ENCODE measurements at places on chromosomes 5 and 9.

DNA sequence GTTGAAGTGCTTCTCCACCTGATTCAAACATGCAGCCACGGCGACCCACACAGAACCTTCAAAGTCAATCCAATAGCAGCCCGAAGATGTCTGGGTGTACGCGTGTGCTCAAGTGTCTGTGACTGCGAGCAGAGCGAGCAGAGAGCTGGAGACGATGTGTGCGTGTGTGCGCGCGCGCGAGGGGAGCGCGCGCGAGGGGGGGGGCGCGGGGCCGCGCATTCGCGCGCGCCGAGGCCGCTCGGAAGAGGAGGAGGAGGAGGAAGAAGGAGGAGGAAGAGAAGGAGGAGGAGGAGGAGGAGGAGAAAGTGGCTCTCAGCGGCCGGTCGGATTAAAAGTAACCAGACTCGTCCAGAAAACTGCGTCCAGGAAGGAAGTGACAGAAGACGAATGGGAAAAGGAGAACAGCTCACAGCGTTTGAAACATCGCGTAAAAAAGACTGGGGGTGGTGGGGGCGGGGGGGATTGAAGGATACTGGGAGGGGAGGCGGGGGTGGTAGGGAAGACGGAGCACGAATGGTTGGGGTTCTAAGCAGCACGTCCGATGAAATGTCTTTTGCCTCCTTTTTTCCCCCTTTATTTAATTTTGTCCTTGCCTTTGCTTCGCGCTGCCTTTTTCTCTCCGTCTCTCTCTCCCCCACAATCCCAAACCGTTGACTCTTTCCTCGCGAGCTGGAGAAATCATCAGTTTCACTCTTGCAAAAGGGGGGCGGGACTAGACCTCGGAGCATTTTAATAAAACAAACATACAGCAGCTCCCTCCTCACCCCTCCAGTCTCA, at the start of gene MEF2C:
Gene MEF2C, minus strand, starts transcription at position 126 of the 777 bp plus-strand sequence. CDS start 59,396 bp downstream, outside the sequence.
- DNase-seq, result no peak

- DNase-seq, result no peak
Measured at GRCh38 chr9:2608276-2608675, 13.3 kb upstream of the VLDLR start.

- DNase-seq, result no peak
Measured at GRCh38 chr5:175695161-175696126, 37.6 kb downstream of the HRH2 start.

GRCh38 chr5:488744-489688, 35.2 kb downstream of the SLC9A3 start:
- DNase-seq, result no peak

GRCh38 chr9:114718801-114719221, 36.8 kb upstream of the TEX48 start:
- peak; percentile 78 for DNase-seq

- DNase-seq, result no peak
Measured at GRCh38 chr5:125026867-125027731, 280.7 kb upstream of the ZNF608 start.

DNA sequence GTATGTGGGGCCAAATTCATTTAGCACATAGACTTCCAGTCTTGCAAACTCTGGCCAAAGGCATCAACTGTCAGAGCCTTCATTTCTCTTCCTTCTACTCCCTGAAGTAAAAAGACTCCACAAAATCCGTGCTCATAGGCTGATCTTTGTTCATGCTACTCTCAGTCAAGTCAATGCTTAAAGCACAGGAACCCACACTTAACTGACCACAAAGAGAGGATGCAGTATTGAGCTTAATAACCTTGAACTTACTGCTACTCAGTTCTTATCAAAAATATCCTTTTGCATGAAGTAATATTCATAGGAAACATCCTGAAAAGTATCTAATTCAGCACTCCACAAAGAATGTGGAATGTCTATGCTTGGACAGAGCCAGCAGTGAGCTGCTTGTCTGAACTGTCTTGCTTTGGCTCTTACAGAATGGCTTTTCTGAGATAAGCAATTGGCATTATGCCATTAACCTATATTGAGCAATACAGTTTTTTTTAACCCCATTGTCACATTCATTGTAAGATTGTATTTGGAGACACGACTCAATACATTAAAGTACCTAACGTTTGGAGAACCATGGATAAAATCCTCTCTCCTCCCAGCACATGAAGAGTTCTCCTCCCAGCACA, 21.7 kb downstream of the LPAR1 start:
- DNase-seq, result no peak

DNA sequence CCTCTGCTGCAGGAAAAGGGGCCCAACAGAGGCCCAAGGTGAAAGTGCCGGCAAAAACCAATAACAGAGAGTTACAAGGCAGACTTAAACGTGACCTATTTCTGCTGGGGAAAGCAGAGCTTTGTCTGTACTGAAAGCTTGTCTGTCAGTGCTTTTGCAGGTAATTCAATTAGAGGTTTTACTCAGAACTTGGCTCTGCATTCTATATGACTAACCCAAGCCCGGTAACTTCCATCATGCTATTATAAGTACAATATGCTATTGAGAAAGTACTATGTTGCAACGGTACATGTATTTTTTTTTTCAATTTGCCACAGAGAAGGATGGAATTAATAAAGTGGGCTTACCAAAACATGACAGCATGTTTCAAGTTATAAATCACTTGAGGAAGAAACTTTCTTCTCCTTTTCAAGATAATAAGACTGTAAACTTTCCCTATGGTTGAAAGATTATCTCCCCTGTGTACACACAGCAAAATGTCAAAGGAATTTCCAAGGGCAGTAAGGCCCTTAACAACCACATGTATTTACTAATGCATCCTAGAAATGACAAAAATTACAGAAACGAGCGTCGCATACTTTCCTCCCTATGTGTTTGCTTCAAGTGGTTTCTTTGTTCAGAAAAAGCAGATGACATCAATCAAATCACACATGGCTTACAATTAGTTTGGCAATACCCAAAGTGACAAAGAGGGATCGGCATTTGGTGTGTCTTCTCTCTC, 282.4 kb downstream of the EFNA5 start:
- DNase-seq, result no peak

GRCh38 chr9:102796244-102796643, 198.9 kb upstream of the CYLC2 start:
- DNase-seq, result no peak

- peak; percentile 44 for DNase-seq
Measured at GRCh38 chr5:39948867-39949468, 524.2 kb upstream of the DAB2 start.

DNA sequence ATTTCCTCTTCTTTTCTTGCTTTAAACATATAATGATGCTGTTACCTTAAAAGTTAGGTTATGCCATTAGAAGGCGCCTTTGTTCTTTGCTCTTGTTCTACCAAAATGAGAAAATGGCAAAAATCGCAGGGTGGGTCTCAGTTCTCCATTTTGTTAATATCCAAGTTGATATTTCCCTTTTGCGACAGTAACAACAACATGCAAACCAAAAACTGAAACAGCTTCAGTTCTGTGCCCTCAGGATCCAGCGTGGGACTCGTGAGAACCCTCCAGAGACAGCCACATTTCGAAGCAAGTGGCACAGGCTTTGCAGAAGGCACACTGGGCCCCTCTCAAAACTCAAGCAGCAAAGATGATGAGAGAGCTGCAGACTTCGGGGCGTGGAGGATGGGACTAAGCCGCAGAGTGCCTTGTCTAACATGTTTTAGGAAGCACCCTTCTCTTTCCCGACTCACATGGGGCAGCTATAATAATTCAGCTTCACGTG, 33.0 kb upstream of the LCP2 start:
- no peak for DNase-seq

GRCh38 chr5:110086658-110087388, 397.1 kb downstream of the MAN2A1 start:
- no peak for DNase-seq

DNA sequence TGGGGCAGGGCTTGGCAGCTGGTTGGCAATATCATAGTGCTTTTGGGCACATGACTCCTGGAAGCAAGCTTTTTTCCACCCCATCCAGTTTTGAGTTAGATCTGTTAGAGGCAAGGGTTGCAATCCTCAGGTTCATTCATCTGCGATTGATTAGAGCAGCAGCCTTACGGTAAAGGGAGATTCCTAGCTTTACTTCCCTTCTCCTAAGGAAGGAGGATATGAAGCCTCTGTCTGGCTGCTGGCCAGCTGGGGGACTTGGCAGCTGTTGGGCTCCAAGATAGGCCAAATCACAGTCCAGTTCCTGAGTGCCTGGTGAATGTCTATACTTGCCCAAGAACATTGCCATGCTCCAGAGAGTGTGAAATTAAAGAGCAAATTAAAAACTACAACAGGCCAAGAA, 113.4 kb upstream of the CCNH start:
- no peak for DNase-seq

- DNase-seq, result no peak
Measured at GRCh38 chr5:58455480-58455879, 4.4 kb downstream of the PLK2 start.

DNA sequence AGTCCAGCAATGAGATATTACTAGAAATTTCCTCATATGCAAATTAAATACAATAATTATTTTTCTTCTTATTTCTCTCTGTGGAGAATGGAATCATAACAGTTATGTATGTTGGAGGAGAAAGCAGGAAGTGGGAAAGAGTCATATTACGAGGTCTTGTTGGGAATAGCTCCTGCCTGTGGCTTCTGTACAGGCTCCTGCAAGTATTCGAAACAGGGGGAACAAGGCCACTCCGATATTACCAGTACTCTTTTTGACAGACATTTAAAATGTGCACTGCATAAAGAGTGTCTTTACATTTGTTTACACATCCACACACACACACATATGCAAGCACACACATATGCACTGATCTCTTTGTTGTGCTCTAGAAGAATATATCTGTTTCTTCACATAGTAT, 812.0 kb upstream of the ZNF608 start:
- DNase-seq, result no peak

DNA sequence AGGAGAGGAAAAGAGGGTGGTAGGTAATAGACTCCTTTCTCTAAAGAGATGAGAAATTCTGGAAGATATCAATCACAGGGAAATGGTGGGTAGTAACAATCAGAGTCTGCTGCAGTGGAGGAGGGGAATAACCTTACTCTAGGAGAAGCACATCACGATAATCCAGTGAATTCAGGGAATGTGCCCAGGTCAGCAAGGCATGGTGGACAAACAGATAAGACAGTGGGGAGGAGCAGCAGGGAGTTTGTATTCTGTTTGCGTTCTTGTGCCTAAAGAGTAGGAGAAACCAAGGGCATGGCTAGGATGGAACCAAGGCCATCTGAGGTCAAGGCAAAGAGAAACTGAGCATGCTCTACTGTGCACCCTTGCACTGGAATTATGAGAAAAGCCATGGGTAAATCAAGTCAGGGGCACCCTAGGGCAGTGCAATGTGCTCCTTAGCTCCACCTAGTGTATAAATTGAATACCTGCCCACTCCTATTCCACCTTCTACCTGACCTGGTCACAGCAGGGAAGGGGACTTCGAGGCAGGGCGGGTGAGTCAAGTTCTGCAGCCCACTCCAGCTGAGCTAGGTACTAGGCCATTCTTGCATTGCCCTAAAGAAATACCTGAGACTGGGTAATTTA, 31.6 kb downstream of the RETREG1 start:
- no peak for DNase-seq

DNA sequence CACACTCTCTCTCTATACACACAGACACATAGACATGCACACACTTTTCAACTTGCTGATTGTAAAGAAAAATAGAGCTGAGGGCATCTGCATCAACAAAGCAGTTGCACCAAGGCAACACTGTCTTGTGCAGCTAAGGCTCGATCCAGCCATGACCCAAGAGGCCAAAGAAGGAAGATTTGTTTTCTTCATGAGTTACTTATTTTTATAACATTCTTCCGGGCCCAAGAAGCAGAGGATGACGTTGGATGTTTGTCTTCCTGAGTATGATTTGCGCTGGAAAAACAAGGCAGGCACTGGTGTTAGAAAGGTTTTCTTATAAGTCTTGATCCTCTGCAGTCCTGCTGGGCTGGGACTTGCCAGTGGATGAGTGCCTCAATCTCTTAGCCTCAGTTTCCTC, 344.1 kb downstream of the ADAMTS6 start:
- DNase-seq, result no peak

- no peak for DNase-seq
Measured at GRCh38 chr9:33737811-33738606, 57.4 kb upstream of the PRSS3 start.

DNA sequence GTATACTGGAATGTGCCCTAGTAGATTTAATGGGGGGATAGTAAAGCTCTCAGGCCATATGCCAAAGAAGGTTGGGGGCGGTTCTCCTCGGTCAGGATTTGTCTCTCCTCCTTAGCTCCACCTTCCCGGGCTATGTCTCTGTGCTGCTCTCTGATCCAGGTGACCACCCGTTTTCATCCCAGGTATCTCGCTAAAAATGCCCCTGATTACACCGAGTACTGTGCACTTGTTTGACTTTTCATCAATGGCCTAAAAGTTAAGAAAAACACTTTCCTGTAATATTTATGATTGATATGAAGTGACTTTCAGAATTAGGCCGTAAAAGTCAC, 724 bp downstream of the NDUFS6 start:
- no peak for DNase-seq

- DNase-seq, result no peak
Measured at GRCh38 chr9:18568973-18569372, 95.0 kb downstream of the ADAMTSL1 start.

DNA sequence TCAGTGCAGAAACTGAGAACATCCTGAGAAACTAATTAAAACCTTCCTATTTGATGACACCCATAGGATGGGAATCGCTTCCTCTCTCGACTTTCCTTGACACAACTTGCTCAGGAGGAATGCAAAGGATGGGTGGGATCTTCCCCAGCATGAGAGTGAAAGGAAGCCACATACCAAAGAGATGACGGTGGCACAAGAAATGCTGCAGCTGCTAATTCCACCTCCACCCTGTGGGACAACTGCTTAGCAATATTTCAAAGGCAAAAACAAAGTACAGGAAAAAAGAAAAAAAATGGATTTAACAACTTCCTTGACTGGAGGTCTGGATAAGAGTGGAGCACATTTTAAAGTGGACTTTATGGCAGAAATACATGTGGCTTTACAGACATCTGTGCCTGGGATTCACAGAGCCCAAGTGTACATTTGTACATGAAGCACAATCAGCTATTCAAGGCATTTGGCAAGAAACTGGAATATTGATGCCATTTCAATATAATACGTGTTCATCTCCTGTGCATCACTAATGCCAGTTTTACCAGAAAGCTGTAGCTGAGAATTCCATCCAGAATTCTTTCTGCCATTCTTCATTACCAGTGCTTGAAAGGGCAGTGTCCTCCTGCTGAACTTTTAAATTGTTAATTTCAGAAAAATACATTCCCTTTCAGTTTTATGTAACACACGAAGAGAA, 359.2 kb upstream of the ACTBL2 start:
- no peak for DNase-seq

DNA sequence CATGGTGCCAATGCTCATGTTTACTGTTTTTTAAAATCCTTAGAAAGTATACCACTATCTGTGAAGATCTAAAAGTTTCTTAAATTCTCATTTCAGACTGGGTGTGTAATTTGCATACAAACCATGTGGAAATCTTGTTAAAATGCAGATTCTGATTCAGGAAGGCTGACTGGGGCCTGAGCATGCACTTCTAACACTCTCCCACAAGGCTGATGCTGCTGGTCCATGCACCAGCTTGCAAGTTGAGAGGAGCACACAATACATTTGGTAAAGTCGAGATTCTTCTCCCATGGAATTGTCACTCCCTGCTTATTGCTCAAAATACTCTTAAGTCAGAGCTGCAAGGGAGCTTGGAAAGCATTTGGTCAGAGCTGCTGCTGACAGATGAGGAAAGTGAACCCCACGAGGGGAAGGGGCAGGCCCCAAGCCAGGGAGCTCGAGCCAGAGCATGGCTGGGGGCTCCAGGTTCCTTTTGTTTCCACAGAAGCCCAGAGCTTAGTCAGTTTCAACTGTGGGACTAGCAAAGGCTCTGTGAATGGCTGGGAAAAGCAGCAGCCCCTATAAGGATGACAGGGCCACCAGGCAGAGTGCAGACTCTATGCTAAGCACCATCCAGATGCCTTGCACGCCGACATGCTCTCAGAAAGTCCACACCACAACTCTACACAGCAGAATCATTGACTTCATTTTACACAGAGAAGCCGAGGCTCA, 93.5 kb upstream of the HAND1 start:
- no peak for DNase-seq

All from activated T-cell treated with anti-CD3 and anti-CD28 coated beads for 4 hours (primary cell).